ENCODE measurements at places on chromosomes 3 and 15.

- no peak for DNase-seq
Measured at GRCh38 chr3:58246148-58247047, 8.8 kb downstream of the ABHD6 start.

GRCh38 chr15:39287322-39288195, 293.3 kb upstream of the THBS1 start:
- no peak for DNase-seq

- DNase-seq = no peak
Measured at GRCh38 chr15:64037116-64037515, 9.2 kb downstream of the DAPK2 start.

GRCh38 chr3:106103383-106103782, 234.6 kb upstream of the CBLB start:
- DNase-seq = no peak

DNA sequence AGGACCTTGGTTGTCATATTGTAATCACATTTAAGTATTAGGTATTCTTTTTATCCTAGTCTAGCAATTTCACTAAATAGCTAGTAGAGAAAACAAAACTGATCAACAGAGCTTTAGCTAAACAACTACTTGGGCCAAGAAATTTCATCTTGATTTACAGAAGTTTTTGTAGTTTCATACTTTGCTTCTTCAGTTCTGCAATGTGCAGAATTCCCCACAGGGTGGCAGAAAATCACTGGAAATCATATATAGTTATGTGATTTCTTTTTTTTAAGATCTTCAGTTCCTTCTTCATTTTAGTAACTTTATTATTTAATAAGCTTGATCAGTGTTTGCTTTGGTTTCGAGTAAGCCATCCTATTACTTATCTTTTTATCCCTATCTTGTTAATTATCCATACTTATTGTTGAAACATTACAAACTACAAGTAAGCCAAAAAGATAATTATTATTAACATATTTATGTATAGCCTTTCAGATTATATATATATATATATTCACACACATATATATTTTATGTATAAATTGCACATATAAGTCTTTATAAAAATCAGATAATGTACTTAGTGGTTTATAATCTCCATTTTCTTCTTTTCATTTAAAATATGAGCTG, 2.2 kb upstream of the BNIP2 start:
- DNase-seq = peak; percentile 42

GRCh38 chr3:115245899-115246298, 98.8 kb upstream of the ZBTB20 start:
- no peak for DNase-seq

DNA sequence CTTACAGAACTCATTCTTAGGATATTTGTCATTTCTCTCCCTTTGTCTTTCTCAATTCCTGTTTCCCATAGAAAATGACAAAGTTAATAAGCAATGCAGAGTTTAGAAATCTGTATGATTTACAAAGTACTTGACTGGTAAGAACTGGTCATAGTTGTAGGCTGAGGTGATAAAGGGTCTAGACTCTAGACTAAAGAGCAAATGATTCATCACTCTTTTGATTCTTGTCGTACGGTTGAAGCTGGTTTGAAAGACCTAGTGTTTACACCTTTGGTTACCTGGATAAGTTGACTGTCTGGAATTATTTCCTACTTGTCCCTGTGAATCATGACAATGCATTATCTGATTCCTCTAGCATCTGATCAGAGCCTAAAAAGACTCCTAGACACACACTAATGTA, 58.9 kb upstream of the TP63 start:
- no peak for DNase-seq

- no peak for DNase-seq
Measured at GRCh38 chr3:177424521-177424920, 227.2 kb upstream of the TBL1XR1 start.

DNA sequence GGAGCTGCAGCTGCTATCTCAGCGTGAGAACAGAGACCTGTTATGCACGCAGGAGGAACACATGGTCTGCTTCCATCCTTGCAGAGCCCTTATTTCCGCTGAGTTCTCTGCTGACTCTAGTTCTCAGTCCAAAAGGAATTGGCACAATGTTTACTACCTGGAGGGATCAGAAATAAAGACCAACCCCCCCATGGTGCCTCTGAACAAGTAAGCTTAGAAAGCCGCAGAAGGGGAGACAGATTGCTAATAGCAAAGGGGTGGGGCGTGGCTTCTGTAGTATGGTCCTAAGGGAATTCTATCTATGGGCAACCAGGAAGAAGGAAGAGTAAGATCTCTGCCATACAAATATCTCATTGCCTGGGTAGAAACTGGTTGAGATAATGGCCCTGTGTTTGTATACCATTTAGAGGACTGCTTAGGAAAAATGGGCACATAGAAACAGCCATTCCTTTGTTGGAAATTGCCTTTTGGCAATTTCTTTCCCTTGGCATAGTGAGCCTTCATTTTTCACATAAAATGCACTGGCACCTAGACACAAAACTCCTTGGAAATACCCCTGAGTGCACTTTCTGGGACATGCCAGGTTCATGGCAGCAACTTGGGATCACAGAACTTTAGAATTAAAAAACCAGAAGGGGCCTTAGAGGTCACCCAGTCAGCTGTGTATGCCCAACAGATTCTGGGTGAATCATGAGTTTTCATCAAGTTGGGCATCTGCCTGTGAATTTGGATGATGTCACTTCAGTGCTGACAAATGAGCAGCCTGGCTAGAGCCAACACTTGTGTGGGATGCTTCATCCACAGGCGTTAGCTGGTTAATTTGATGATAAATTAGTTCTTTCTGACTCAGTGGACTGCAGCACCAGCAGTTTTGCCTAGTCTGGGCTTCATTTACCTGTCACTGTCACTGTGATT, 57.4 kb upstream of the STXBP5L start:
- DNase-seq = no peak

DNA sequence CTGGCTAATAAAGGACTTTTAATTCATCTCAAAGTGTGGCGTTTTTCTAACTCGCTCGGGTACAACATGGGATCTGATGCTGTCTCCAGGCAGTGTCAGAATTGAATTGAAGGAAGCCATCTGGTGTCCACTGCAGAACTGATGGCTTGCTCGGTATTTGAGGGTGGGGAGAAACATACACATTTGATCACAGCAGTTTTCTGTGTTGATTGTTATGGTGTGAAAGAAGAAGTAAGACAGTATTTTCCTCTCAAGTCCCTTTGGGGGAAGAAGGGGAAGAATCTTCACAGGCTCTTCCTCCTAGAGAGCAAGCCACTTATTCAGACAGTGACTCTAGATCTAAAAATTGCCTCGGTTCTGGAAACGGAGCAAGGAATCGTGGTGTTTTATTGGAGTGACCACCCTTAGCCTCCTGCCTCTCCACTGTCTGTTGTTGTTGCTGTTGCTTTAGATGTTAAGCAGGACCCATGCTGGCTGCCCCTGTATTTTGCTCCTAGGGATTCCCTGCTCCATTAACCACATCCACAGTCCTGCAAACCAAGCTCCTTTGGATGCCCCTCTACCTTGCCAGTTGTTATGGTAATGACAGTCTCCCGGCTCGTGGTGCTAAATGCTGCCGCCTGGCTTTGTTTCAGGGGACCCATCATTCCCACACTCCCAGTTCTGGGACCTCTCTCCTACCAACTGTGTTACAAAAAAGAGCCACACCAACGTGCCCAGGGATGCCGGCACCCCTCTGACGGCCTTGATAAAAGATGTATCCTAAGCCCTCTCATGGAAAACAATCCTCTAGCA, 15.3 kb upstream of the MCCC1 start:
- DNase-seq = no peak

GRCh38 chr3:161549261-161549660, 52.7 kb downstream of the OTOL1 start:
- DNase-seq = no peak

- DNase-seq = no peak
Measured at GRCh38 chr3:64203969-64204908, 21.0 kb downstream of the PRICKLE2 start.

DNA sequence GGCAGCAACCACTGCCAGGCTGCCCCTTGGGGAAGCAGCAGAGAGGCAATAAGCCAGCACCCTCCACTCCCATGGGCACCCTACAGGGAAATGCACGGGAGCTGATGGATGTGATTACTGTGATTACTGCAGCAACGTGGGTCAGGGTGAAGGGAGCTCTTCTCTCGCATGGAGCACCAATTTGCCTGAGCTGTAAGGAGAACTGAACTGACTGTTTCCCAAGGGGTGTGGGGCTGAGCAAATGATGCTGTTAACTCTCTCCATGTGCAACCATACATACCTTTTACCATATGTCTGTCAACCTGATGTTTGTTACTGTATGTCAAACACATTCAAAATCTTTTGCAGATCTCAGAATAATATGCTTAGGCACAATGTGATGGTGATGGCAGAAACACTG, 680.6 kb downstream of the SQOR start:
- no peak for DNase-seq

- DNase-seq = no peak
Measured at GRCh38 chr3:16011376-16011775, 163.1 kb upstream of the GALNT15 start.

- DNase-seq = no peak
Measured at GRCh38 chr3:38617137-38617536, 32.4 kb downstream of the SCN5A start.

GRCh38 chr3:190322604-190323245, 479 bp upstream of the CLDN1 start:
- no peak for DNase-seq

DNA sequence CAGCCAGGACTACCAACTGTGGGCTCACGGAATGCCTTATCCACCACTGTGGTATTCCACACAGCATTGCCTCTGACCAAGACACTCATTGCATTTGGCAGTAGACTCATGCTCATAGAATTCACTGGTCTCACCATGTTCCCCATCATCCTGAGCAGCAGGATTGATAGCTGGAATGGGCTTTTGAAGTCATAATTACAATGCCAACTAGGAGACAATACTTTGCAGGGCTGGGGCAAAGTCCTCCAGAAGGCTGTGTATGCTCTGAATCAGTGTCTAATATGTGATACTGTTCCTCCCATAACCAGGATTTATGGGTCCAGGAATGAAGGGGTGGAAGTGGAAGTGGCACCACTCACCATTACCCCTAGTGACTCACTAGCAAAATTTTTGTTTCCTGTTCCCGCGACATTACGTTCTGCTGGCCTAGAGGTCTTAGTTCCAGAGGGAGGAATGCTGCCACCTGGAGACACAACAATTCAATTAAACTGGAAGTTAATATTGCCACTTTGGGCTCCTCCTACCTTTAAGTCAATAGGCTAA, 58.6 kb upstream of the CCDC80 start:
- no peak for DNase-seq

DNA sequence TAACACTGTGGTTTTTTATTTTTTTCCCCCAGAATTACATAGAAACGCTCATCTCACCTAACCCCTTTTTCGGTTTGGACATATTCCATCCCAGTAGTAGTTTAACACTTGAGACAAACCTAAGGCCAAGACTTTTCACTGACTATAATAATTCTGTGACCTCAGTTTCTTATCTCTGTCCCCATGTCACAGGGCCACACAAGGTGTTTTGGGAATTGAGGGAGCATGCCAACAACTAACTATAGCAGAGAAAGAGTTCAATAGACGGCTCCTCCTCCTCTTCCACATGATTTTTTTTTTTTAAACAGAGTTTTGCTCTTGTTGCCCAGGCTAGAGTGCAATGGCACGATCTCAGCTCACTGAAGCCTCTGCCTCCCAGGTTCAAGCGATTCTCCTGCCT, 27.4 kb upstream of the GHSR start:
- no peak for DNase-seq

- no peak for DNase-seq
Measured at GRCh38 chr15:42724276-42724675, 12.7 kb downstream of the CDAN1 start.

- no peak for DNase-seq
Measured at GRCh38 chr15:74651242-74651741, 35.7 kb downstream of the CLK3 start.

DNA sequence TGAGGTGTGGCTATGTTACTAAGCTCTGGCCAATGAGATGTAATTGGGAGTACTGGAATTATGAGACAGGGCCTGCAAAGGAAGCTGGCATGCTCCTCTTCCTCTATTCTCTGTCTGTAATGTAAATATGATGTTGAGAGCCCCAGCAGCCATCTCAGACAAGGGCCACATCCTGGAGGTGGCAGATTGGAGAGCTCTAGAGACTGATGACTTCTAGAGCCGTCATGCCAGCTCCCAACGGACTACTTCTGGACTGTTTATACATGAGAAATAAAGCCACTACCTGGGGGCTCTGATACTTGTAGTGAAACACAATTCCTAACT, 19.7 kb downstream of the PLD1 start:
- DNase-seq = no peak

DNA sequence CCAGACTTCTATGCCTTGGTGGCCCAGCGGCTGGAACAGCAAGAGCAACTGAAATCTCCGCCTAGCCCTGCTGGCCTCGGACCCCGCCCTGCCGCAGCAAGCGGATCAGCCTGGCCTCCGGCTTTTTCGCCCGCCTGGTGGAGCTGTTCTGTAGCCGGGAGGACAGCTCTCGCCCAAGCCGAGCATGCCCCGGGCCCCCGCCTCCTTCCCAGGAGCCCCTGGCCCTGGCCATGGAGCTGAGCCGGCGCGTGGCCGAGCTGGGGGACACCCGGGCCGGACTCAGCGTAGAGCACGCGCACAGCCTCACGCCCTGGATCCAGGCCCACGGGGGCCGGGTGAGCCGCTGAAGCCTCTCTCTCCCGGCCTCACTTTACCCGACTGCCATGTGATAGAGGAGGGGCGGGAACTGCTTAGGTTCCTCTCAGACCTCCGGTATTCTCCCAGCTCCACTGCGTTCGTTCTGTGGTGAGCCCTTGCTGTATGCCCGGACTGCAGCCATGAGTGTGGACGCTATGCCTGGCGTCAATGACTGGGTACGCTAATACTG, 24.1 kb upstream of the MRPL3 start:
- peak; percentile 21 for DNase-seq

- no peak for DNase-seq
Measured at GRCh38 chr3:20700714-20701113, 514.7 kb upstream of the SGO1 start.

DNA sequence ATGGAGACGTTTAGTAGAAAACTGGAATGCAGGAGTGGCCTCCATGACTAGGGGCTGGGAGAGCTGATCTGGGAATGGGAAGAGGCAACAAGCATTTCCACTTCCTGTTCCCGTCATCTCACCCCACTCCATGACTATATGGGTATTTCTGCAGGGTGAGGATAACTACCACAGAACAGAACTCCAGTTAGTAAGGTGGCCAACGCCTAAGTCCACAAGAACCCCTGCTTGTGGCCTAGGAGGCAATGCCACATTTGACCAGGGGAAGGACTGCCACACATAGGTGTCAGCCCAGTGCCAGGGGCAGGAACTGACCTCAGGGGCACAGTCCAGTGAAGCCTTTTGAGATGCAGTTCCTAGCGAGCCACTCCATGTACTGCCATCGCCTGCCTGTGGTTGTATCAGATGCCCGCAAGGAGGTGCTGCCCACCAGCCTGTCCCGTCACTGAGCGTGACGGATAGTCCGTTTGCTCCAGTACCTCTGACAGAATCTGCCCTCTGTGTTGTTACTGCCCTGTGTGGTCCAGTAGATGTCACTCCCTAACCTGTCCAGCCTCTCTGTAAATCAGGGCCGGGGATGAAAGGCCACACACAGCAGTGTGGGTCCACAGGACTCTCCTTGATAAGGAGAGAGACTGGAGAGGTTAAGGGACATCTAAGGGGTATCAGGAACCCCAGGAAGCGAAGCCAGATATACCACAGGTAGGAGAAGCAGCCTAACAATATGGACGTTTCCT, 3.5 kb upstream of the MTFMT start:
- DNase-seq = no peak

- no peak for DNase-seq
Measured at GRCh38 chr3:175410251-175410650, 551.1 kb downstream of the NAALADL2 start.

Measured in GM20000 (cell line).